ENCODE measurements at places on chromosomes 1 and 21.

GRCh38 chr1:204093421-204093717 is 20.5 kb downstream of the SOX13 start:
- DNase-seq: no peak

GRCh38 chr1:102071451-102071850 is 74.7 kb upstream of the OLFM3 start:
- no peak for DNase-seq

DNA sequence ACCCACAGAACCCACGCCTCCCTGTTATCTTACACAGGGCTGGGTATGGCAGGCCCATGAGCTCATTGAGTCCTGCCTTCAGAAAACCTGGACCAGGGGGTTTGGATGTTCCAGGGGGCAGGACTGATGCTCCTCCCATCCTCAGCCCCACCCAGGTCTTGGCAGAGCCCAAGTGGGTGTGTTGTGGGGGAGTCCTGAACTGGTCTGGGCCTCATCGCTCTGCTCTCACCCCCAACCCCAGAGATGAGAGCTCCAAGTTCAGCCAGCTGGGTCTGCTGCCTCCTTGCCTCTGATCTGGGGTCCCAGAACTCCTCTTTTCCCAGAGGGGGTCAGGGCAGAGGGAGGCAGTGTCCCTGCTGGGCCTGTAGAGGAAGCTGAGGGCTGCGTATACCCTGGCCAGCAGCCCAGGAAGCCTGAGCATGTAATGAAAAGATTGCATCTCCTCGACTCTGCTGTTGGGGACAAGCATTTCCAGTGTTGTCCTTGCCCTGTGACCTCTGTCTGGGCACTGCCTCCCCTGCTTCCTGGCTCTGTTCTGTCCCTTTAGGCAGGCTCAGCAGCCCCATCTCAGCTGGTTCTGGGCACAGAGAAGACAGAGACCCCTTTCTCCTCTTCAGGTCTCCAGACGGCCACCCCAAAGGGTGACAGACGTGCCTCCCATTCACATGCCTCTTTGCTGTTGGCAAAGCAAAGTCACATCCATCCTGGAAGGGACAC is 54.7 kb upstream of the EPS8L3 start:
- no peak for DNase-seq

- DNase-seq: no peak
These were observed 113.9 kb upstream of the RGS1 start for GRCh38 chr1:192461684-192462083.

- no peak for DNase-seq
These were observed 59.7 kb downstream of the MRPL37 start for GRCh38 chr1:54259546-54260140.

DNA sequence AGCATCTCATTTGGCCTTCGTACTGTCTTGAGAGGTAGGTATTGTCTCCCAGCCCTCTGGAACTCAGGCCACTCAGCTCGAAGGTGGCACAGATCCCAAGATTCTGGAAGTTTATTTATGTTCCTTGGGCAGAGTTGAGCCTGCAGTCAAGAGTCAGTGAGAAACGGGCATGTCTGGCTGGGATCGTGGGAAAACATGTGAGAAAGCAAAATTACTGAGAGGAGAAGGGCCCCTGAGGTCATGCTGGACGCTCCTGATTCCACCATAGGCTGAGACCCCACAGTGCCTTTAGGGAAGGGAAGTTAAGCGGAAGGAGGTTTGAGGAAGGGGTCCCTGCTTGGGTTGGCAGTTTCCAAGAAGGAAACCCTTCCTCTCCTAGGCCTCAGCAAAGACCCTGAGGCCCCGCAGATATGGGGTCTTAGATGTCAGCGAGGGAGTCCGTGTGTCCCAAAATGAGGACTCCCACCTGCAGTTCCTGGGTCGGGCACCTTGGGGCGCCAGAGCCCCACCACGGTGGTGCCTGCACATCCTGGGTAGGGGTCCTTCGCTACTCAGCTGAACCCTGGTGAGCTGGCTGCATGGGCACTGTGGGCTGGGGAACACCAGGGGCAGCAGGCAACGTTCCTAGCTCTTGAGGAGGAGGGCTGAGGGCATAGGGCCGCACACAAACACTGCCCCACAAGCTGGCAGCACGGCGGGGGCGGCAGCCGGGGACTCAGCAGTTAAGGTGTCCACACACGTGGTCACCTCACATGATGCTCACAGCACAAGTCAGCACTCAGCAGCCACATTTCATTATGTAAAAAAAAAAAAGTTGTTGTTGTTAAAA is 12.3 kb upstream of the SEMA4A start:
- no peak for DNase-seq

GRCh38 chr1:116605315-116605714 is 34.5 kb upstream of the CD58 start:
- DNase-seq: no peak

GRCh38 chr1:197843401-197843800 is 59.0 kb upstream of the C1orf53 start:
- no peak for DNase-seq

DNA sequence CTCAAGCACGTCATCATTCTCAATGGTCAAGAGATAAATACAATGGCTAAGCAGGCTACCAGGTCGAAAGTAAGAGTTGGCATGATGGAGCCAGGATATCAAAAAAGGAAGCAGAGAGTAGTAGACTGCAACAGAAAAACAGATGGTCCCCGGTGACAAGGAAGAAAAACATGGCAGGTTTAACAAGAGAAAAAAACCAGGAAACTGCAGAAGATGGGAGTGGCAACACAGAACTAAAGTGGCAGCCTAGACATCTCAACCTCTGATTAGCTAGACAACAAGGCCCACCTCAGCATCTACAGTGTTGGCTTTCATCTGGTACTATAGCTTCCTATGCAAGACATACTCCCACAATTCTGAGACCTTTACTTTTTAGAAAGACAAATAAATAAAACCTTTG is 3.1 kb downstream of the UBR4 start:
- no peak for DNase-seq

- no peak for DNase-seq
These were observed 76.8 kb downstream of the PLD5 start for GRCh38 chr1:242447689-242448088.

- DNase-seq: no peak
These were observed 23.1 kb upstream of the PTAFR start for GRCh38 chr1:28199328-28200233.

GRCh38 chr1:111221276-111221632 is 6.3 kb upstream of the CHI3L2 start:
- no peak for DNase-seq

GRCh38 chr1:23381233-23381885 is 11.7 kb upstream of the ZNF436 start:
- DNase-seq: no peak

GRCh38 chr1:203526572-203526971 is 32.6 kb downstream of the OPTC start:
- DNase-seq: no peak

DNA sequence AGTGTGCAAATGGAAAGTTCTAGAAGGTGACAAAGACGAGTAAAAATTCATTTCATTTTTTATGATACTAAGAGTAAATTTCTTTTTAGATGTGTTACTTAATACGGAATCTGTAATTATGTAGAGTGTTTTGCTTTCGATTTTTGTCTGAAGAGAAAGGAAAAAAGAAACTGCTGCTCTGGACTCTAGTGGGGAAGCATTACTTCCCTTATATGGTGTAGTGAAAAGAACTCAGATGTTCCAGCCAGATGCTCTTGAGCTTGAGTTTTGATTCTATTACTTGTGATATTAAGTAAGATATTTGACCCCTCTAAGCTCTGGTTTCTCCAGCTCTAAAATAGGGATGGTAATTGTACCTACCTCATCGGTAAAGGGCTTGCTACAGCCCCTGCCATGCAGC is 12.2 kb upstream of the GPR161 start:
- DNase-seq: peak; percentile 32

GRCh38 chr1:171204296-171204695 is 19.2 kb downstream of the FMO2 start:
- DNase-seq: no peak

GRCh38 chr1:189429610-189430009 is 1048.1 kb downstream of the BRINP3 start:
- no peak for DNase-seq

GRCh38 chr1:154325583-154326545 is 539 bp downstream of the ATP8B2 start:
- DNase-seq: peak; percentile 28

- no peak for DNase-seq
These were observed 54.0 kb downstream of the ZNHIT6 start for GRCh38 chr1:85654066-85654782.

DNA sequence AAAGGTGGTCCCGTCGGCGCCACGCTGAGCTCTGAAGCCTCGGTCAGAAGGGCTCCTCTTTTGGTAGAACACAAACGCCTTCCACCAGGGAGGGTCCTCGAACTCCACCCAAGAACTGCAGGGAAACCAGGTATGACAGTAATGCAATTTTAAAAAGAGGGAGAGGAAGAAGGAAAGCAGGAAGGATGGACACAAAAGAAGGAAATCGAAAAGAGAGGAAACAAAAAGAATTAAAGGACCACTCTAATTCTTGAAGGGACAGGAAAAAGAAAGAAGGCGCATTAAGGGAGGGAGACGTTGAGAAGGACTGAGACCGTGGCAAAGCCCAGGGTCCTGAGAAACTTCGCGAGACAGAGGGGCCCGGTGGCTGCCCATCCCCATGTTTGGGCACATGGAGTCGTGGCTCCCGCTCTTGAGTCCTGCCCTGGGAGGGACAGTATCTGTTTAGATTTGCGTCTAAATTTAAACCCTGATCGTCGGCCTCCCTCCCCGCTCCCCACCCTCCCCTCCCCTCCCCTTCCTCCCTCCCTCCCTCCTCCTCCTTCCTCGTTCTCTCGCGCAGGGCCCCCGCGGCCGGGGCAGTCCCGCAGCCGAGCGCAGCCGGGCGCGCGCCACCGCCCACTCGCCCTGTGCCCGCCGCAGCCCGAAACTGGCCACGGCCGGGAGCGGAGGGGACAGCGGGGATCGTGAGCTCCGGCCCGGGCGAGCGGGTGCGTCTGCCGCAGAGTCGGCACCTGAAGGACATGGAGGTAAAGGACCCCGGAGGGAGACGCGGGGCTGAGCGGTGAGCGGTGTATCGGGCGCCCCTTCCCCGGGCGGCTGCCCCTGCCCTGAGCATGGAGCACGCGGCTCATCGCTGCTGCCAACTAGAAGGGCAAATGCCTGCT is at the start of gene RCSD1:
Gene RCSD1, plus strand, starts transcription at position 552 of the 887 bp plus-strand sequence. Its CDS starts 192 bp downstream, at position 744.
- DNase-seq: peak; percentile 72
